ENCODE measurements at places on chromosomes 12 and 14.

- DNase-seq = no peak
Measured at GRCh38 chr12:97006585-97006984, 99.5 kb downstream of the NEDD1 start.

- peak; percentile 37 for DNase-seq
Measured at GRCh38 chr12:12024911-12025682, 45.6 kb upstream of the BCL2L14 start.

DNA sequence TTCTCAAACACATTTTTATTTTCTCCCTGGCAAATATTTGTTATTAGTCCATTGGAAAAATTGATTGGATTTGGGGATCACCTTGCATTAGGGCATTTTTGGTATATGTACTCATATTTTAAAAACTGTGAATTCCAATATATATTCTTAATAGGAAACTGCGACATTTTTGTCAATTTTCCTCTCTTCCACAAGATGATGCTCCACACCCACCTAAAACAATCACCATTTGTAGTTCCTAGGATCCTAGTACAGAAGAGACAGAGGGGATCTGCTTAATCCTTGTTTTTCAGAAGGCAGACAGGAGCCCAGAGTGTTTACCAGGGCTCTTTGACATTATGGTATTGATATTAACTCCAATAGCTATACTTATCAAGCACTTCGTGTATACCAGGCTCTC is 22.8 kb upstream of the OASL start:
- DNase-seq = no peak

DNA sequence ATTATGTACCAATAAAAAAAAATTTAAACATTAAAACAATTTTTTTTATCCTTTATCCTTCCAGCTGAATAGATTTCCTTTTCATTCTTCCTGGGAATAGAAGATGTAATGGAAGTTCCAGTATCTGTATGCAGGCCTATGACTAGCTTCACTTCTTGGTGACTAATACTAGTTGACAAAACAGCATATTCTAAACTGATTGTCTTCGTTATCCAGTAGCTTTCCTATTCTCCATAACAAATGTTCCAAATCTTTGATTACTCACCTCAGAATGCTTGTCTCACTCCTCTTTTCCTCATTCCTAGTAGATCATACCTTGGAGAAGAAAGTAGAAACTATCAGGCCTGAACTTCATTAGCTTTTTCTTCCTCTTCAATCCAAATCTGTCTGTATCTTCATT is 70.7 kb downstream of the PLEKHA5 start:
- no peak for DNase-seq

GRCh38 chr12:45590646-45591045 is 138.9 kb upstream of the ARID2 start:
- no peak for DNase-seq

DNA sequence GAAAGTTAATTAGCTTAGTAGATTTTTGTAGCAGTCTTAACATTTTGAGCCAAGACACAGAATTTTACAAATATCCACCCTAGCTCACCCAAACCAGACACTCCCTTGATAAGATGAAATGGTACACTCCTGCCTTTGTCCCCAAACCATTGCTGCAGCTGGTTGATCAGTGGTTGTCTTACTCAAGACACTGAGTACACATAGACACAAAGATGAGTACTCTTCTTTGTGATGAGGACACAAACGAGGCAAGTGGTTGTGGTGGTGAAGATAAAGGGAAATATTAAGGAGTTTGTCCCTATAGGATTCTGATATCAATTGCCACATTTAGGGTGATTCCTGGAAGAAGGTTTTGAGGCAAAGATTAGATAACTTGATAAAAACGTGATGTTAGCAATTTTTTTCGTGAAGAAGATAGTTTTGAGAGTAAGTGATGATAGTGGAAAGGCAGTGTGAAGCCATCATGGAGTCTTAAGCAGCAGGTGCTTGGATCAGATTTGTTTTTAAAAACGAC is 21.4 kb upstream of the ATP2B1 start:
- no peak for DNase-seq

- no peak for DNase-seq
Measured at GRCh38 chr14:90979515-90979914, 80.9 kb downstream of the RPS6KA5 start.

- DNase-seq = no peak
Measured at GRCh38 chr14:104443391-104444158, 136.0 kb upstream of the C14orf180 start.

DNA sequence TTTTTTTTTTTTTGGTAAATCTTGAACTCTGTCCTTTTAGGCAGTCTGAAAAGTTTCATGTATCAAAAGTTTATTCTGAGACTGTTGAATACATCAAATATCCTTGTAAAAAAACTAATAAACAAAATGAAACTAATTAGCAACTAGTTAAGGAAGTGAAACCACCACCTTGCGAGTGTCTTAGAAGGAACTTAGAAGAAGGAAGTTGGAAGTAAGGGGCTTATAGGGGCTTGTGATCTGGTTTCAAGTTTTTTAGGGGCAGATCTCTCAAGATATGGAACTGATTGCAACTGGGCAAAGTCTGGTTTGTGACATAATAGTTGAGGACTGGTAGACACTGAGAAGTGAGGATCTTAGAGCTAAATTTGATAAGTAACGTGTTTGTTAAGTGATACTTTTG is 748.8 kb downstream of the C12orf50 start:
- DNase-seq = no peak

DNA sequence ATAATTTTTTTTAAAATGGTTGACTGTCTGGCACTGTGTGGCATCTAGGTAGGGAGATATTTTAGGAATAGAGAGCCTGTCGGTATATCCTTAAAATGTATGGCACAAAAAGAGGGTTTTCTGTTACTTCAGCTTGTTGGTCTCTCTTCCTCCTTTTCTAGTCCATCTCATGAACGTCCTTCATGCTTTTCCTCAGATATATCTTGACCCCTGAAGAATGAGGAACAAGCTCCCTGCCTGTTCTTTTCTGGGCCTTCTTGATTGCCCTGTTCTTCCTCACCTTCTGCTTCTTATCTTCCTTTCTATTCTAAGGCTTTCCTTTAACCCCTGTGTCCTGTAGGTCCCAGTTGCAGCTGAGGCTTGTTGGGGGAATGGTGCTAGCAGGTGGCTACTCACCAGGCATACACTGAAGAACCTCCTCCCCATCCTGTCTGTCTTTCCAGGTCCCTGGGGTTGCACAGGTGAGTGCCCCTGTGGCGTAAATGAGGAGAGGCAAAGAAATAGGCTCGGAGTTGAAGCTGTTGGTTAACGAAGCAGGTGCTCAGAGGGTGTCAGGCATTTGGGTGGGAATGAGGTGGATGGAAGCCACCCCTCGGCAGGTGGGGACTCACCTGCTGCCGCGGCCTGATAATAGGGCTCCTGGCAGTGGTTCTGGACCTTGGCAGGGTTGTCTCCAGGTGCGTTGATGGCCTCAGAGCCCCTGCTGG is 7.2 kb upstream of the C1R start:
- DNase-seq = peak; percentile 13

DNA sequence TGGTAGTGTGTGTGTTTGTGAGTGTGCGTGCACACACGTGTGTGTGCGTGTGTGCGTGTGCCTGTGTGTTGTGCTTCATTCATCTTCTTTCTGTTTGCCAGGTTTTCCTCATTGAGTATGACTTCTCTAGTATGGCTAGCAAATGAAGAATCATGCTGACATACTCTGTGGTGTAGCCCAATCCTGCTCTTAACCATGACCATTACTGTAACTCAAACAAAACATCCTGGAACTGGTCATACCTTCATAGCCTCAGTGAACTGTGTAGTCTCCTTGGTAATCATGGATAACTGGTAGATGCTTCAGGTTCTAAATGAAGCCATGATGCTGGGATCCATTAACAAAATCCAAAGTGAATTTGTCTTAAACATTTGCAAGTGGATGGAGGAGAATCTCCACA is 1117.7 kb downstream of the BCL11B start:
- no peak for DNase-seq

GRCh38 chr14:61347826-61348443 is 26.6 kb downstream of the PRKCH start:
- no peak for DNase-seq

GRCh38 chr14:93266127-93266526 is 59.1 kb downstream of the UBR7 start:
- no peak for DNase-seq

- DNase-seq = no peak
Measured at GRCh38 chr12:57739914-57740538, 1.5 kb upstream of the AGAP2 start.

DNA sequence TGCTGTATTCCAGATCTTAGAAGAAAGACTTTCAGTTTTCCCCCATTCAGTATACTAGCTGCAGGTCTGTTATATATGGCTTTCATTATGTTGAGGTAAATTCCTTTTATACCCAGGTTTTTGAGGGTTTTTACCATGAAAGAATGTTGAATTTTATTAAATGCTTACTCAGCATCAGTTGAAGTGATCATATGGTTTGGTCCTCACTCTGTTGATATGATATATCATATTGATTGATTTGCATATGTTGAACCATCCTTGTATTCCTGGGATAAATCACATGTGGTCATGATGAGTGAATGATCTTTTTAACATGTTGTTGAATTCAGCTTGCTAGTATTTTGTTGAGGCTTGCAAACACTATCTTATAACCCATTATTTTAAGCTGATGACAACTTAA is 96.7 kb downstream of the TRMT5 start:
- DNase-seq = no peak

DNA sequence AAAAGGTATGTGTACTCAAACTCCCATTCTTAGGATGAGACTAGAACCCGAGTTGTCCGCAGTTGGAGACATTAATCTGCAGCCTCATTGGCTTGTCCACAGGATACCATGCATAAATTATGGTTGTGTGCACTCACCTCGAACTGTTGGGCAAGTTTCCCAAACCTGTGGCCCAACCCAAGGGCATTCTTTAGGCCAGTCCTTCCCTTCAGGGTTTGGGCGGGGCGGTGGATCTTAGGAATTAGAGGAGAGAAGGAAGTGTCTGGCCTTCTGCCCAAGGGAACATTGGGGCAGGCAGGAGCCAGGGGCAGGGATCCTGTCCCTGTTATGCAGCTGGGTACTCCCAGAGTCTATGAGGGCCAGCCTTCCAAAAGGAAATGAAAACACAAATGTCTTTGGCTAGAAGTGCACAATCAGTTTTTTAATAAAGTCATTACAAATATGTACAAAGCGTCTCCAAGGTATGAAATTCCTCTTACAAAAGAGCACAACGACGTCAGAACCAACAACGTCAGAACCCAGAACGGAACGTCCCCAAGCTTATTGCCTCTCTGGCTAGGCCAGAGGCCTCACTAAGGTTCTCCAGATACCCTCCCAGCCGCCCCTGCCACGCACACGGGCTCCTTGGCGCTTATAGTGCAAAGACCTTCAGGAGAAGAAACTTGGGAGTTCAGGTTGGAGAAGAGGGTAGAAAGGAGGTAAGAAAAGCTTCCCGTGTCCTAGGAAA is 25.3 kb downstream of the HRK start:
- no peak for DNase-seq

DNA sequence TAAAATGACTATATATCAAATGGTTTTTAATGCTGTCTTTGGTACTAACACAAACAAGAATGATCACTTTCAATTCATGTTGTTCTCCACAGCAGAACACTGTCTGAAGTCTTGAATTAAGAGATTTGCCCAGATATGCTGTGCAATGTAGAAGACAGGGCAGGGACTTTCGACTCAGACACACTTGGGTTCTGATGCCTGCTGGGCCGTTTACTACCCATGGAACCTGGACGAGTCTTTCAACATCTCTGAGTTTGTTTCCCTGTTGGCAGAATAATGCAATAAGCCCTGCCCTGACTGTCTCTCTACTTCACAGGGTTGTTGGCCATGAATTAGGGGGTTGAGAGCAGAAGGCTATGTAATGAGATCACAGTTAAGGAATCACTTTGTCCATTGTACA is 162.6 kb upstream of the TMPO start:
- no peak for DNase-seq

DNA sequence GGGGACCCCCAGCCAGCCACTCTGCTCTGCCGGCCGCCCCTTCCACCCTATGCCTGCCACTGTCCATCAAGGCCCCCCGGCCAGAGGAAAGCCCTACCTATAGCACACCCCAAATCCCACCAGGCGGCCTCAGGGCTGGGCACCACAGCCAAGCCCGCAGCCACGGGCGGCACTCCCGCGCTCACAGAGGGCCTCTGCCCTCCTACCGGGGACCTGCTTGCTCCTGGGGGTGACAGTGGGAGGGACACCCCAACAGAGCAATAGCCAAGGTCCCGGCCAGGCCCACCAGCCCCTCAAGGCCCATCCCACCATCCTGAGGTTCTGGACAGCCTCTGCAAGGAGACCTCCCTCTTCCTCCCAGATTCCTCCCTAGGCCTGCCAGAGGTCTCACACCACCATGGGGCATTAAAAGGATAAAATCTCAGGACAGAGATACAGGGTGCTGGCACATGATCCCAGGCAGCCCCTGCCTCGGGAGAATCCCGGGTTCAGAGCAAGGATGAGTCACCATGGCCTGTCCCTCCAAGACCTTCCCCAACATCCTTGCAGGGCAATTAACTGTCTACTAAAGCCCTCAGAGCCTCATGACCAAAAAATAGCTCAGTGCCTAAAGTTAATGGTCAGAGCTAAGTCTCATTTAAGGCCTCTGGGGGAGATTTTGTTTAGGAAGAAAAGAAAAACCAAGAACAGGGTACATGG is 17.1 kb downstream of the CCDC85C start:
- no peak for DNase-seq

GRCh38 chr12:88733008-88733407 is 152.7 kb upstream of the KITLG start:
- DNase-seq = no peak

DNA sequence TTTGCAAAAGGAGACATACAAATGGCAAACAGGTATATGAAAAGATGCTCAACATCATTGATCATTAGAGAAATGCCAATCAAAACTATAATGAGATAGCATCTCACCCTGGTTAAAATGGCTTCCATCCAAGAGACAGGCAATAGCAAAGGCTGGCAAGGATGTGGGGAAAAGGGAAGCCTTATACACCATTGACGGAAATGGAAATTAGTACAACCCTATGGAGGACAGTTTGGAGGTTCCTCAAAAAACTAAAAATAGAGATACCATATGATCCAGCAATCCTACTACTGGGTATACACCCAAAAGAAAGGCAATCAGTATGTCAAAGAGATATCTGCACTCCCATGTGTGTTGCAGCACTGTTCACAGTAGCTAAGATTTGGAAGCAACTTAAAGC is 17.3 kb upstream of the CKAP4 start:
- no peak for DNase-seq

GRCh38 chr14:43872752-43873655 is 634.1 kb downstream of the FSCB start:
- DNase-seq = no peak

DNA sequence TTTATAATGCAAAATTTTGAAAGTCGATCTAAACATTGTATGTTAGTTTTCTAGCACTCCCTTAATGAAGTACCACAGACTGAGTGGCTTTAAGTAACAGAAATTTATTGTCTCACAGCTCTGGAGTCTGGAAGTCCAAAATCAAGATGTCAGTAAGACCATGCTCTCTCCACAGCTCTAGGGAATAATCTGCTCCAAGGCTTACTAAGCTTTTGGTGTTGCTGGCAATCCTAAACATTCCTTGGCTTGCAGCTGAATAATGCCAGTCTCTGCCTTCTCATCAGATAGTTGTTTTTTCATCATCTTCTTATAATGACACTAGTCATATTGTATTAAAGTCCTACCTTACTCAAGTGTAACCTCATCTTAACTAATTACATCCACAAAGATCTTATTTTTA is 102.2 kb downstream of the RASSF9 start:
- no peak for DNase-seq

- no peak for DNase-seq
Measured at GRCh38 chr12:108414021-108414420, 74.9 kb upstream of the CMKLR1 start.
